Astrocyte (in vitro differentiated cells and primary cell): ENCODE measurements at places on chromosomes 4 and X.

GRCh38 chr4:19807505-19807904 is 444.2 kb upstream of the SLIT2 start:
- peaks cover 12% of the 10 kb centered on the region for H3K4me1 ChIP-seq
- H3K27ac ChIP-seq = no peak overlapping the region
- H3K27me3 ChIP-seq = no peaks in the 10 kb centered on the region
- DNase-seq = peak; percentile 77
- H3K36me3 ChIP-seq = no peaks in the 10 kb centered on the region
- no peak overlapping the region for H3K4me3 ChIP-seq

DNA sequence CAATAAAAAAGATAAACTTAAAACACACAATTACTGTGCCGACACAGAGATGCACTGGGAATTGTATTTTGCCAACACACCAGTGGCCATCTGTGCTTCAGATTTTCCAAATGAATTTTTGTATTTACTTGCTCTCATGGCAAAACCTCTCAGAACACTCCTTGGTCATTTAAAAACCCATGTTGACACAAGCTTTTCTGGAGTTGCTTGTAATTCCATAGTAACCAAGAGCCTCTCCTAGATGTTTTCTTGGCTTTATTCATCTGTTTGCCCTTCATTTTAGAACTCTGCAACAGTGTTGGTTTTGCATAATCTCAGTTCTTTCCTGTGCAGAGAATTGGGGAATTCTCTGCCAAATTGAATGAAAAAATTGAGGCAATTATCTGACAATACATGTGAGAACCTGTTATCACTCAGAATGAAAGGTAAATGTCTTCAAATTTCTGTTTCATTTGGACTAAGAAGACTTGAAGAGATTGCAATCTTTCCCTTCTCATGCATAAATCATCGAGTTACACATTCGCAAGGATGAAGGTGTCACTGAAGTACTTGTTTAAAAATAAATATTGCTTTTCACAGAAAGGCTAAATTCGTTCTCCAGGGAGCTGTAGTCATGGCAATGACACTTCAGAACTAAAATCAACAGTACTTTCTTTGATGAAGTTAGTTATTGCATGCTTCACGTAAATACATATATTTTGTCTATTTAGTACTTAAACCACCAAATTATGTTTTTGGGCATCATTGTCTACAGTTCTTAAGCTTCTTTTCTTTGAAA is 301.8 kb upstream of the CTSO start:
- H3K27me3 ChIP-seq = no peaks in the 10 kb centered on the region
- peak; percentile 4 for DNase-seq
- H3K36me3 ChIP-seq = no peaks in the 10 kb centered on the region
- H3K4me1 ChIP-seq = peaks cover 5% of the 10 kb centered on the region
- no peak overlapping the region for H3K27ac ChIP-seq

DNA sequence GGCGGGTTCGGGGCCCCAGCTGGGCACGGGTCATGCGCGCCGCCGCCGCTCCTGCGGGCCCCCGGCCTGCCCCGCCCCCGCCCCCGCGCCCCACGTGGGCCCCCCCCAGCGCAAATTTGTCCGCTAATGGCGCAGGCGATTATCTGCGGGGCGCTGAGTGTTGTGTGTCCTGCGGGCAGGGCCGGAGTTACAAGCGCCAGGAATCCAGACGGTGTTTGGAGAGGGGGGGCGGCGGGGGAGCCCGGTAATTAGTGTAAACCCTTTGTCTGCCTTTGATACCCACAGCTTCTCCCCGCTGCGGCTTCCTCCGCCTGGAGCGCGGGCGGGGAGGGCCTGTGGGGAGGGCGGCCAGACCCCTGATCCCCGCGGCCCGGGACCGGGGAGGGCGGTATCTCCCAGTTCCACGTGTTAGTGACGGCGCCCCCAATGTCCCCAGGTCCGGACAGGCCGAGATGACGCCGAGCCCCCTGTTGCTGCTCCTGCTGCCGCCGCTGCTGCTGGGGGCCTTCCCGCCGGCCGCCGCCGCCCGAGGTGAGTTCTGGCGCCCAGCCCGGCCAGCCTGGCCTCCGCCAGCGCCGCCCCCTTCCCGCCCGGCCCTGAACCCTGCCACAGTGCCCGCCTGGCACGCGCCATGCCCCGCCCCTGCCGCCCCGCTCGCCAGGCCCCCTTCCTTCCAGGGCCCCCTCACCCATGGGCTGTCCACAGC is 761 bp downstream of the FGFRL1 start:
- H3K27ac ChIP-seq = no peak overlapping the region
- H3K36me3 ChIP-seq = no peaks in the 10 kb centered on the region
- DNase-seq = peak; percentile 30
- peak overlapping the region; percentile 58 for H3K4me3 ChIP-seq
- H3K27me3 ChIP-seq = peaks cover 16% of the 10 kb centered on the region

- DNase-seq = no peak
- H3K4me3 ChIP-seq = no peak overlapping the region
- no peak overlapping the region for H3K27ac ChIP-seq
These were observed 53.7 kb downstream of the ANKRD50 start for GRCh38 chr4:124658795-124659194.

DNA sequence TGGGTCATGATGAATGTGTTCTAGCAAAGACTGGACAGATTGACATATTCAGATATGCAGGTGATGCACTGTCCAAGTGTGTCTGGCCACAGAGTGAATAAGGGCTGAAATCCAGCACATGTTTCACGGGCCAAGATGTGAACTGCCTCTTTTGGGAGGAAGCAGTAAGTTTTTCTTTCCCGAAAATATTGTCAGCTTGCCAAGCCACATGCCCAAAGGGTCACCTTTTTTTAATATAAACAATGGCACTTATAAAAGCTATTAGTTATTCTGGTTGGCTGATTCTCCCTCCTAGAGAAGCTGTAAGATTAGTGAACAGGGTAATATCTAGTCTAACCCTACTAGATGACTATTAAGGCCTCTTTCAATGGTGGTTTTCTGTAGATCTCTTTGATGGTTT is 1.5 kb upstream of the EDNRA start:
- H3K4me3 ChIP-seq = no peak overlapping the region
- no peaks in the 10 kb centered on the region for H3K27me3 ChIP-seq
- peaks cover 25% of the 10 kb centered on the region for H3K4me1 ChIP-seq
- H3K36me3 ChIP-seq = no peaks in the 10 kb centered on the region
- peak; percentile 48 for DNase-seq

DNA sequence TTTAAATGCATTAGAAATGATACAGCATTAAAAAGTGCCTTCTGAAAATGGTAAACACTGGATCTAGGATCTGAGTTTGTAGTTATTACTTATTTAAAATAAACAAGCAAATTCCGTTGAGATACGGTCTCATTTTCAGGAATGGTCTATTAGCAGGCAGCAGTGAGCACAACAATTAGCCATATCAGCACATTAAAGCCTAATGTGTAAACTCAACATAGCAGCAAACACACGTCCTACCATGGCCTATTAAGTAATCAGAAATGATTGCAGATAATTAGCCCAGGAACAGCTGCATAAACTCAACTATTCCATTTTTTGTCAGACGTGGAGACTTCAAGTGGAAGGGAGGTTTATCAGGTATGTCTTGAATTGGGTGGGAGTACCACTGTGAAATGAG is 61.8 kb downstream of the NEIL3 start:
- H3K4me1 ChIP-seq = peaks cover 11% of the 10 kb centered on the region
- H3K36me3 ChIP-seq = no peaks in the 10 kb centered on the region

DNA sequence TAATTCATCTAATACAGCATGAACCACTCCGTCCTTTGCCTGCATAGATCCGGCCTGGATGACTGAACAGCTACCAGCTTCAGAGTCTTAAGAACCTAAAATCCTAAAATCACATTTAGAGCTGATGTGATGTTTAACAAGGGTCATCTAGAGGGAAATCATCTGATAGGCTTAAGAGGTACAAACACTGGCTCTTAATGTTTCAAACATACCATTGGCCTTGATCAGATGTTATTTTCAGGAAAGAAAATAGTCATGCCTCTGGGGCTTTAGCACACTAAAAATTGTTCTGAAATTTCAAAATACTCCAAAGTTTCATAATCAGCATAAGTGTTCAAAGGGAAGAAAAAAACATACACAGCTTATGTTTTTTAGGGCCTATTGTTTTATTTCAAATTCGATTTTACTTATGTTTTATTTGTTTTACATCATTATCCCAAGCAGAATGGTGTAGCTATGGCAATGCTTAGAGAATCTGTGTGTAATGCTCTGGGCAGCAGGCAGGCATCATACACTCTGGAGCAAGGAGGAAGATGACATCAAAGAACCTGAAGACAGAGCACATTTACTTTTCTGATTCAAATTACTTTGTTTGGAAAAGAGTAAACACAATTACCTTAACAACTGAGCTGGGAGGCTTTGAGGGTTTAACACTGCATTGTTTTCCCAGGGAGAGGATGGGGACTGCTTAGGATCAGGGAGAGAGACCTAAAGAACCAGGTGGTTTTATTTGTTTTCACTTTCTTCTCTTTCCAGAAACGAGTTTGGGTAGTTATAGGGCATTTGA is 25.3 kb upstream of the LEF1 start:
- no peak overlapping the region for H3K4me3 ChIP-seq
- H3K36me3 ChIP-seq = no peaks in the 10 kb centered on the region
- no peaks in the 10 kb centered on the region for H3K4me1 ChIP-seq

- H3K4me3 ChIP-seq = no peak overlapping the region
- H3K36me3 ChIP-seq = no peaks in the 10 kb centered on the region
- H3K27me3 ChIP-seq = no peaks in the 10 kb centered on the region
These were observed 82.9 kb upstream of the KCNIP4 start for GRCh38 chr4:22031423-22031822.

GRCh38 chrX:102720237-102721168 is at the start of gene GPRASP3:
Gene GPRASP3, plus strand, starts transcription at chrX:102720743. Its CDS starts 28,253 bp downstream, at chrX:102748996.
- no peaks in the 10 kb centered on the region for H3K4me1 ChIP-seq
- no peaks in the 10 kb centered on the region for H3K36me3 ChIP-seq
- H3K27ac ChIP-seq = peak within 1 kb of the TSS; percentile 61
- H3K27me3 ChIP-seq = no peaks in the 10 kb centered on the region
- H3K4me3 ChIP-seq = peak within 1 kb of the TSS; percentile 75
- peak; percentile 66 for DNase-seq

- no peak for DNase-seq
- peaks cover 10% of the 10 kb centered on the region for H3K4me1 ChIP-seq
- H3K27ac ChIP-seq = no peak overlapping the region
- H3K36me3 ChIP-seq = no peaks in the 10 kb centered on the region
These were observed 240.9 kb downstream of the AR start for GRCh38 chrX:67784712-67785111.

- DNase-seq = no peak
- no peak overlapping the region for H3K27ac ChIP-seq
- no peaks in the 10 kb centered on the region for H3K4me1 ChIP-seq
- no peaks in the 10 kb centered on the region for H3K36me3 ChIP-seq
- H3K4me3 ChIP-seq = no peak overlapping the region
These were observed 1047.7 kb upstream of the GRID2 start for GRCh38 chr4:91256043-91256442.

DNA sequence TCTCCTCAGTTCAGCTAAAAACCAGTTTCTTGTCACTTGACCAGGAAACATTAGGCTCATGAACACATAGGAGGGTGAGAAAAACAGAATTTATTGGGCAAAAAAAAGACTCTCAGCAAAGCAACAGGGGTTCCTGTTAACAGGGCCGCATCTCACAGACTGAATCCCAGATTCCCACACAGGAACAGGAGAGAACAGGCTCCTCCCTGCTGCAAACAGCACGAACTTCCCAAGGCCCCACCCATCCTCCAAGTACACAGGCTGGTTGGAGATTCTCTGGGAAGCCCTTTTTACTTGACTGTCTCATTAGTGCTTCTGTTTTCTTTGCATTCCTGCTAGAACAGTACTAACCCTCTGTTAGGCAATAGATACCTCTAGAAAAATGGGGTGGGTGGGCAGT is 52.4 kb upstream of the IL21 start:
- H3K27ac ChIP-seq = no peak overlapping the region
- H3K4me1 ChIP-seq = peaks cover 7% of the 10 kb centered on the region
- no peak overlapping the region for H3K4me3 ChIP-seq

- H3K4me1 ChIP-seq = peaks cover 5% of the 10 kb centered on the region
- H3K27me3 ChIP-seq = no peaks in the 10 kb centered on the region
- no peaks in the 10 kb centered on the region for H3K36me3 ChIP-seq
These were observed 609 bp upstream of the BCORL1 start for GRCh38 chrX:129981752-129982299.

DNA sequence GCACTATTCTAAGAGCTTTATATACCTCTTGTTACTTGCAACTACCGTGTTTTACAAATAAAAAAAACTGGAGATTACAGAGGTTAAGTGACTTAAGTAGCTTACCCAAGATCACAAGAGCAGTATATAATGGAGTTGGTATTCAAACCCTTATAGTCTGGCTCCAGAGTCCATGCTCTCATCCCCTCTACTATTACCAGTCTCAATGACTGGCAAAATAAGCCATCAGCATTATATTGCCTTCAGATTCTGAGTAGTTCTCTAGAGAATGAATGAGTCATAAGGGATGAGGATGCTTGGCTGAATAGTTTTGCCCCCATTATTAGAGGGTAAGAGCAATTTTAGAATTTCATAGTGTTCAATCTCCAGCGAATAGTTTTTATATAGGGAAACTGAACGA is 170.1 kb upstream of the ATOH1 start:
- H3K27ac ChIP-seq = no peak overlapping the region

DNA sequence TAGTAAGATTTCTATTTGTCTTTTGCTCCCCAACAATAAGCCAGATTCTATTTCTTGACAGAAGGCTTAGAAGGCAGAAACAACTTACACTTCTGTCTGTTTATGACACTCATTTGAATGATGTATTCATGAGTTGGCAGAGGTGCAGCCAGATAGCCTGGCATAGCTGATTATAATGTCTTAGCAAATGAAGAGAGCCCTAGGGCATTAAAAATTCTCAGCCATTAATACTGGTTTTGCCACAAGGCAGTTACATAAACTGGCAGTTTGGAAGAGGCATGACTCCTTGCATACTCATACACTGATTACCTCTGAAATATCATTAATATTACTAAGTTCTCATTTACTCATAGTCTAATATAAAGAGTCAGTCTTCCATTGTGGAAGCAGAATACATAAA is 728.5 kb upstream of the NDST4 start:
- no peaks in the 10 kb centered on the region for H3K36me3 ChIP-seq
- H3K27ac ChIP-seq = no peak overlapping the region
- no peak for DNase-seq
- no peaks in the 10 kb centered on the region for H3K27me3 ChIP-seq
- no peaks in the 10 kb centered on the region for H3K4me1 ChIP-seq

DNA sequence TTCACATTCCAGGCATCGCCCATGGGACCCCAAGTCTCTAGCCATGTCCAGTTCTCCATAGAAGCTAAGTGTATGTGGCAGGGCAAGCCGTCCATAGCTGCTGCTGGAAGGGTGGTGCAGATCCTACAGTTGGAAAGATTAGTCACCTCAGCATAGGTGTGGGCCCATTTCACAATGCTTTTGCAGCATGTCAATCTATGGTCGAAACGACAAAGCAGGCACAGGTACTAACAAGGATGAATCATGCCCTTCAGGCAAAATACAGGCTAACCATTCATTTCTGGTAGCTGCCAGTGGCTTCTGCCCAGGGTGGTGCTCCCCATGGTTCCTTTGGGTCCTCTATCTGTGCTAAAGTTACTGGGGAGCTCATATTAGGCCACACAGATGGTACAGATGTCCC is 225.2 kb downstream of the ADGRL3 start:
- no peaks in the 10 kb centered on the region for H3K4me1 ChIP-seq
- H3K36me3 ChIP-seq = no peaks in the 10 kb centered on the region
- H3K4me3 ChIP-seq = no peak overlapping the region
- no peak for DNase-seq
- H3K27ac ChIP-seq = no peak overlapping the region
